Peyer's patch (tissue), 4 donors: ENCODE measurements at places on chromosomes 3 and 15. TPM values are rescaled to one million over a fixed set of nuclear protein-coding genes. Genes with fewer than 3 reads are reported as not detected.

Gene DNAH1
- total RNA-seq: 103 TPM

Gene SLC9A9
- total RNA-seq: 40.4 TPM

Gene POU1F1
- total RNA-seq: not detected

Gene CASR
- total RNA-seq: 1.1 TPM

Gene LEKR1
- total RNA-seq: 9.1 TPM

Gene FANCD2OS
- not detected for total RNA-seq

Gene VEPH1
- total RNA-seq: not detected

Gene TERC
- 52.0 TPM for total RNA-seq

Gene RNF123
- 101 TPM for total RNA-seq

Gene ISL2
- total RNA-seq: 11.6 TPM
